ENCODE measurements at places on chromosomes 7 and 10. TPM values are rescaled to one million over a fixed set of nuclear protein-coding genes. Genes with fewer than 3 reads are reported as not detected.

- no peak for DNase-seq
Observed at GRCh38 chr10:104664205-104664604, 23.1 kb downstream of the SORCS3 start.

DNA sequence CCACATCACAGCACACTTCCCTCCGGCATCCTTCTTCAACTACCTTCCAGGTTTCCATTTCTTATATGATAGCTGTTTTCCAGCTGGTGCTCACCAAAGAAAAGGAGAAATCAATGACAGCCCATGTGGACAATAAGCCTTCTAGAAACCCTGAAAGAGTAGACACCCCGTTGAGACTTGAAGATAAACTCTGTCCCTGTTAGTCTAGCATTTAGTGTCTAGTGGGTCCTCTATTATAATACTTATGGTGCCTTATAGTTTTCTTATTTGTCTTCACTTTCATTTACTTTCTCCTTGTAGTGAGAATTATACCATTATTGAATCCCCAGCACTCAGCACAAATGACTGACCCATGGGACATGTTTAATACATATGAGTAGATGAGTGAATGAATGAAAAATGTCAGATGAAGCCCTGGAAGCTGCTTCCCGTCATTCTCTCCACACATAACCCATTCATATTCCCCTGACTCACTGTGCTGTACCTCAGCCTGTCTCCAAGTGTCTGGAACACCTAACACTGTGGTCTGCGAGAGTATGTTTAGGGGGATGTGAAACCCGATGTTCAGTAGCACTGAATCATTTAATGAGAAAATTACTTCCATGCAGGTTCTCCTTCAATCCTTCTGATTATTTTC lies 377.6 kb downstream of the GPR158 start:
- DNase-seq, result no peak

DNA sequence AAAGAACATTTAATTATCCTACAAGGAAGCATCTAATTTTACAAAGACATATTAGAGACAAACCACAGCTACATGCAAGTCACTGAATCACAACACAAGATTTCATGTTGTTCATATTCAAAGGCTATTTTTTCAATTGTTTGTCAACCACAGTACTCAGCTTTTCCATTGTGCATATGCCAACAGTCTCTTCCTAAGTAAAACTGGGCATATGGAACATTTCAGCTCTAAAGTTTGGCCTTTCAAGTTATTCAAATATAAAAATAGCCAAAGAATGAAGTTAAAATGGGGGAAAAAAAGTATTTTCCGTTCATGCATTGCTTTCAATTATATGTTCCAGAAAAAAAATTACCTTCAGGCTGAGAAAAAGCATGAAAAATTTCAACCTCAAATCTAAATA lies 537.9 kb downstream of the PLXDC2 start:
- DNase-seq, result no peak

- no peak for DNase-seq
Observed at GRCh38 chr10:126638542-126638941, 32.0 kb downstream of the C10orf90 start.

GRCh38 chr7:123433665-123434064 lies 100.7 kb downstream of the IQUB start:
- no peak for DNase-seq

GRCh38 chr10:125399289-125399688 lies 238.9 kb upstream of the CTBP2 start:
- DNase-seq, result no peak

DNA sequence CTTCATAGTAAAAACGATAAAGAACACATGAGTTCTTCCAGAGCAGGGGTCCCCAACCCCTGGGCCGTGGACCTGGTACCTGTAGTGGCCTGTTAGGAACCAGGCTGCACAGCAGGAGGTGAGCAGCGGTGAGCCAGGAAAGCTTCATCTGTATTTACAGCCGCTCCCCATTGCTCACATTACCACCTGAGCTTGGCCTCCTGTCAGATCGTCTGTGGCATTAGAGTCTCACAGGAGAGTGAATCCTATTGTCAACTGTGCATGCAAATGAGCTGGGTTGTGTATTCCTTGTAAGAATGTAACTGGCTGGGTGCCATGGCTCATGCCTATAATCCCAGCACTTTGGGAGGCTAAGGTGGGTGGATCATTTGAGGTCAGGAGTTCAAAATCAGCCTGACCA lies 229.5 kb downstream of the CNTNAP2 start:
- no peak for DNase-seq

DNA sequence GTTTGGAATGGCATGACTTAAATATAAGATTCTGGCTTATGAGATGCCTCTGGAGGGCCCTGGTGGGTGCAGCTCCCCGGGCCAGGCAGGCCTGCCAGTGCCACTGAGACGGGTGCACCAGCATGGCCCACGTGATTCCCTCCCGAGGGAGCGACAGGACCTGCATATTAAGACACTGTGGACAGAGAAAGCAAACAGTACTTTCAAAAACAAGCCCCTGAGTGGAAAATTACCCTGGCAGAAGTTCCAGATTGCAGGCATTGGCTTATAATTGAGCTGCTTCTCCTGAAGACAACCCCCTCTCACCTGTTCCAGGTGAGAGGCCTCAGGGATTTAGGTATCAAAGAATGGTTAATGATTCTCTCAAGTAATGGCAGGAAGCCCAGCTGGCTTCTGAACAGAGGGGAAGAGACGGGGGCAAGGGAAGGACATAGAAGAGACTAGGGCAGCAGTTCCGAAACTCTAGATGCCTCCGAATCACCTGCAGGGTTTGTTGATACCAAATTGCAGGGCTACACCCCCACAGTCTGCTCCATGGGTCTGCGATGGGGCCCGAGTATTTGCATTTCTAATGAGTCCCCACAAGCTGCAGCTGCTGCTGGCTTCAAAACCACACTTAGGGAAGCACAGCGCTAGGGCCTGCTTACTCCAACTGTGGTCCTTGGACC lies 66.0 kb upstream of the DOCK1 start:
- no peak for DNase-seq

- DNase-seq, result no peak
Observed at GRCh38 chr7:154911862-154912455, 91.0 kb downstream of the PAXIP1 start.

- DNase-seq, result no peak
Observed at GRCh38 chr7:26813432-26813831, 51.0 kb downstream of the SKAP2 start.

DNA sequence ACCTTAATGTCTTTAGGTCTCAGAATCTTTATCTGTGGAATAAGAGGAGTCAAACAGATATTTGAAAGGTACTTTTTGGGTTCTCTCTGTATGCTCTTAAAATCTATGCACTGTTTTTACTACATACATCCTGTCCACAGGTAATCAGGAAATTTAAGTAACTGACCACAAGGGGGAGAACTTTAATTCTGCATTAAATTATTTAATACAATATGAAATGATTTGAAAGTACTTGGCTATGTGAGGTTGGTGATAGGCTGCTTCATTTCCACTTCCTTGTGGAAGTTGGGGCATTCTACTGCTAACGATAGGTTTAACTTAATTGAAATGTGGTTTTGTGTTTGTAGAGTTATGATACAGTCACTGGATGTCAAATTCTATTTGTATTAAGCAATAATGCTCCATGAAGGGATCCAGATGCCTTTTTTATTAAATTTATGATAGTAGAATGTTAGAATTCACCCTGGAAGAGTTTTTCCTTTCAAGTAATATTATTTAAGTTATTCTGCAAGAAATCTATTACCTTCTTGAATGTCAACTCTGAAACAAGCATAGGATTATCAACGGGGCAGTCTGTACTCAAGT lies 6.0 kb downstream of the TEX47 start:
- no peak for DNase-seq

- DNase-seq, result no peak
Observed at GRCh38 chr10:121082984-121083383, 231.8 kb downstream of the WDR11 start.

- no peak for DNase-seq
Observed at GRCh38 chr10:13729586-13730305, 143.0 kb downstream of the PRPF18 start.

DNA sequence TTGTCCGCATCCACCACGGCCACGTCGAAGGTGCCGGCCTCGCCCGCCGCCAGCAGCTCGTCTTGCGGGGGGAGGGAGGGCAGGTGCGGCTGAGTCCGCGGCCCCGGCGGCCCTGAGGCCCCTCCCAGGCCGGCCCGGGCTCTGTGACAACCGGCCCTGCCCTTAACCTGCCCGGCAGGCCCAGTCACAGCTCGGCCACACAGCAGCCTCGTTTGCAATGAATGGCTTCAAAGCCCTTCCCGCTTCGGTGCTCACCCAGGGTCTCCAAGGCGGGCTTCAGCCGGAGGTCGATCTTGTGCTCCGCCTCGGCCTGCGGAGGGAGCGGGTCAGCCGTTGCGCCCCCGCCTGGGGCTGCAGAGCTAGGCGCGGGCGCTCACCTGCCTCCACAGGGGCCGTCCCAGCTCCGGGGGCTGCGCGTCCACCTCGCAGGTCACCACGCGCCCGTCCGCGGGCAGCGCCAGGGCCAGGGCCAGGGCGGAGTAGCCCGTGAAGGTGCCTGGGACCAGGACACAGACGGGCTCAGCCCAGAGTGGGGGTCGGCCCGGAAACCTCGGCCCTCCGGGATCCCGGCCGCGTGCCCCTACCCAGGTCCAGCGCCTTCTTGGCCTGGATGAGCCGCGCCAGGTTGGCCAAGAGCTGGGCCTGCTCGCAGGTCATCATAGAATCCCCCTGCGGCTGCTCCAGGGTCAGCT lies 928 bp downstream of the COMTD1 start:
- DNase-seq, result no peak

Gene MLXIPL
- 10.4 TPM for total RNA-seq

Gene ICA1
- 45.7 TPM for total RNA-seq

Gene FAM180A
- total RNA-seq, result 9.1 TPM

Gene CYP3A7
- total RNA-seq, result 2.3 TPM

Gene OPN4
- not detected for total RNA-seq

Gene SEMA3A
- total RNA-seq, result 23.2 TPM

Measured in breast epithelium (tissue), 4 donors.